Stimulated activated CD4-positive, alpha-beta T cell treated with anti-CD3 and anti-CD28 coated beads, TNF-alpha, amount 100 ng/mL, for 24 hours (primary cell): ENCODE measurements at places on chromosomes 2 and 18.

- no peak for DNase-seq
These were observed 33.4 kb upstream of the GAREM2 start for GRCh38 chr2:26139269-26140183.

GRCh38 chr2:204505488-204505887 is 39.8 kb upstream of the PARD3B start:
- DNase-seq: no peak

DNA sequence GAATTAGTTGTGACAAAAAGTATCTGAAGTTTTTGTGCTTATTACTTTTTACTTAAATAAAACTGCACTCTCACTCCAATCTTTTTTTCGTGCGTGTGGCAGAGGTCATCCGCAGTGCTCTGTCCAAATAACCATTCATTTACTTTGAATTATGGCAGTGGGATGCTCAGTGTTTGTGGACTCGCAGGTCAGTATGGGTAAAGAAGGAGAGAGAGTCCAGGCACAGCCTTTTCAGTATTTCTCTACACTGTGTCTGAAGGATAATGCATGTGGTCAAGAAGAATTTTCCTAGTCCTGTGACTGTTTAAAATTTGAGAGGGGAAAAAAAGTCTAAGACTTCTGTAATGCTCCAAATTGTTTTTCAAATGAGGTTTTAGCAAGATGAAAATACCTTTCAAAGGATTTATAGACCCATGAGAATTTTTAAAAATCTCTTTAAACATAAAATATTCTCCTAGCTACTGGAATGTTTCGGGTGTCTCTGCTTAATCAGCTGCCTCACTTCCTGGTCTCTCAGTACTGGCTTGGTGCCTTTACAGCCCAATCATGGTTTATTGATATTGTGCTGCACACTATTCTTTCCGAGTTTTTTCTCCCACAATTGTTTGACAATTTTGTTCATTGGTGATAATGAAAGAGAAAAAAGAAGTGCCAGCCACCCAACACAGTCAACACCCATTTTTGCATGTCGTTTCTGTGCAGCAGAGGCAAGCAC is 453.2 kb downstream of the PTPRM start:
- no peak for DNase-seq

DNA sequence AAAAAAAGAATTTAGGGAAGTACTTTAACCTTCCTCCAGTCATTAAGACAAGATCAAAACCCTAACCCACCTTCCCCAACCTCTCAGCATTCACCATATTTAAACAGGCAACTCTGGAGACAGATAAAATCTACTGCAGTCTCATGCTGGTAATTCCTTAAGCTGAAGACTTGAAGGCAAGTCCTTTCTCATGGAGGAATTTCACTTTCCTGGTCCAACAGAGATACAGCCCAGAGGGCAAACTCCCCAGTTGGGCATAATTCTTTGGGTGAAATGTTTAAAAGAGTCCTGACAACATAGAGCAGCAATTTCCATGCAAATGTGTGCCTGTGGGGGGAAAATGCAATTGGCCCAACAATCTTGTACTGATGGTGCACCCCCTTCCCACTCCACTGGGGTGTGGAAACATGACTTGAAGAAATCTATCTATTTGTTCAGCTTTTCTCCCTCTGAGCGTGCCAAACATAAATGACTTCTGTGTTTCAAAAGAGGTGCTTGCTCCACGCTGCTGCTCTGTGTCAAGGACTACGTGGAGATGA is 131.8 kb upstream of the HNRNPA3 start:
- DNase-seq: no peak

DNA sequence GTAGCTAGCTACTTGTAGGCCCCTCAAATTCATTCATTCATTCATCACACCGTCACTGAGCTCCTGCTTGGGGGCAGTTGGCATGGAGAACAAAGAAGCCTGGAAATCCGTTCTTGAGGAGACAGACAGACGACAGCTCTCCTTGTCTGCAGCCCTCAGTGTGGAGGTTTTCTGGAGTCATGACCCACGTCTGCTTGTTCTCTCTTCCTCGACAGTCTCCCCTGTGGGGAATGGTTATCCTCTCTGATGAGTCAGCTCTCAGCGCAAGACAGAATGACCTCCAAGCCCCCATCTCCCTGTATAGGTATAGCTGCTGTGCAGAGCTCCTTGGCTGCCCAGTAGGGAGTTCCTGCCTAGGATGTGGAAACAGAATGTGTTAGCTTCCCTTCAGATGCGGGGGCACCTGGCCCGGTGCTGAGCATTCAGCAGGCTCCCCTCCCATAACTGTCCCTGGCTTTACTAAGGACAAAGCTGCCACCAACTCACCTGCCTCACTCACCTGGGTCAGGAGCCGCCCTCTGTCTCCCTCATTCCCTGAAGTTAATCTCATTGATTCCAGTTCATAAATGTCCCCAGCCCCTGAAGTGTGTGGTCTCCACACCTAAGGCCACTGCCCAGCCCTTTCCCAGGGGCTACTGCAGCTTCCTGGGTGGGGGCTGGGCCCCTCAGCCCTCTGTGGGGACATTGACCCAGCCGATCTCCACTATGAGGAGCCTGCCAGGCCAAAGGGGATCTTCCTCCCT is 124.7 kb downstream of the ACKR3 start:
- no peak for DNase-seq

DNA sequence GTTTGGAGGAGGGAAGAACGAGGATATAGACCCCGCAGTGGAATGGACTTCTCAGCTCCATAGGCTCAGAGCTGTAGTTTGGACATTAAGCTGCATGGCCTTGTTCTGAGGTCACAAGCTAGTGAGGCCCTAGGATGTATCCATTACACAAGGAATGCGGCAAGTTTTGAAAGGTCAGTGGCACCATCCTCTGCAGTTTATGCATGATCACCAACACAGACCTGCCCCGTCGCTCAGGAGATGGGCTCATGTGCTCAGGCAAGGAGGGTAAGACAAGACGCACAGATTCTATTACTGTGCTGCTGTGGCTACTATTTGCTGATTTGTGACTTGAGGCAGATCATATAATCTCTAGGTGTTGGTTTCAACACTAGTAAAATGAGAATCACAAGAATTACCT is 110.9 kb downstream of the FAM161A start:
- no peak for DNase-seq

DNA sequence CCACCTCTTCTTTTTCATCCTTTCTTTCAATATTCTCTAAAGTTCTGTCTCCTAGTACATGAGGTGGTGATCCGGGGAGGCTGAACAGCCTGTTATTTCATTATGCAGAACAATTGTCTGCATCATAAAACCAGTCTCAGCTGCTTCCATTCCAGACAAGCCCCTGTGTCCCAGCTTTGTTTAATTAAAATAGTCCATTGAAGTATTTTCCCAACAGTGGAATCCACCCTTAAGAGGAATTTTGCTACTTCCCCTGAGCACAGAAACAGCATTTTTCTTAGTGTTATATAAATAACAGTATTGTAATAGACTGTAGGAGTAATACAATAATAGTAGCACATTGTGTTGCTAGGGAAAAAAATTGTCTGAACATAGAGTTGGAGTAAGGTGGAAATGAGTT is 395.4 kb upstream of the TCF4 start:
- no peak for DNase-seq

DNA sequence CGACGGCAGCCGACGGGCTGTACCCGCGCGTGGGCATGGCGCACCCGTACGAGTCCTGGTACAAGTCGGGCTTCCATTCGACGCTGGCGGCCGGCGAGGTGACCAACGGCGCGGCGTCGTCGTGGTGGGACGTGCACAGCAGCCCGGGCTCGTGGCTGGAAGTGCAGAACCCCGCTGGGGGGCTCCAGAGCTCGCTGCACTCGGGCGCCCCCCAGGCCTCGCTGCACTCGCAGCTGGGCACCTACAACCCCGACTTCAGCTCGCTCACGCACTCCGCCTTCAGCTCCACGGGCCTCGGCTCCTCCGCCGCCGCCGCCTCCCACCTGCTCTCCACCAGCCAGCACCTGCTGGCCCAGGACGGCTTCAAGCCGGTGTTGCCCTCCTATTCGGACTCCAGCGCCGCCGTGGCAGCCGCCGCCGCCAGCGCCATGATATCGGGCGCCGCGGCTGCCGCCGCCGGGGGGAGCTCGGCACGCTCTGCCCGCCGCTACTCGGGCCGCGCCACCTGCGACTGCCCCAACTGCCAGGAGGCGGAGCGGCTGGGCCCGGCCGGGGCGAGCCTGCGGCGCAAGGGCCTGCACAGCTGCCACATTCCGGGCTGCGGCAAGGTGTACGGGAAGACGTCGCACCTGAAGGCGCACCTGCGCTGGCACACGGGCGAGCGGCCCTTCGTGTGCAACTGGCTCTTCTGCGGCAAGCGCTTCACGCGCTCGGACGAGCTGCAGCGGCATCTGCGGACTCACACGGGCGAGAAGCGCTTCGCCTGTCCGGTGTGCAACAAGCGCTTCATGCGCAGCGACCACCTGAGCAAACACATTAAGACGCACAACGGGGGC is 2.0 kb downstream of the SP9 start:
- no peak for DNase-seq

GRCh38 chr2:149729586-149729985 is 142.0 kb upstream of the MMADHC start:
- DNase-seq: no peak

GRCh38 chr18:35397976-35398375 is 20.8 kb upstream of the ZNF396 start:
- no peak for DNase-seq

GRCh38 chr2:20391951-20392699 is 41.5 kb upstream of the PUM2 start:
- no peak for DNase-seq

GRCh38 chr2:19580830-19581229 is 222.4 kb upstream of the OSR1 start:
- DNase-seq: no peak

GRCh38 chr2:33784488-33784887 is 185.4 kb upstream of the FAM98A start:
- no peak for DNase-seq

GRCh38 chr2:12412898-12413305 is 303.8 kb upstream of the TRIB2 start:
- peak; percentile 3 for DNase-seq

GRCh38 chr2:155308367-155309009 is 610.0 kb downstream of the KCNJ3 start:
- no peak for DNase-seq

DNA sequence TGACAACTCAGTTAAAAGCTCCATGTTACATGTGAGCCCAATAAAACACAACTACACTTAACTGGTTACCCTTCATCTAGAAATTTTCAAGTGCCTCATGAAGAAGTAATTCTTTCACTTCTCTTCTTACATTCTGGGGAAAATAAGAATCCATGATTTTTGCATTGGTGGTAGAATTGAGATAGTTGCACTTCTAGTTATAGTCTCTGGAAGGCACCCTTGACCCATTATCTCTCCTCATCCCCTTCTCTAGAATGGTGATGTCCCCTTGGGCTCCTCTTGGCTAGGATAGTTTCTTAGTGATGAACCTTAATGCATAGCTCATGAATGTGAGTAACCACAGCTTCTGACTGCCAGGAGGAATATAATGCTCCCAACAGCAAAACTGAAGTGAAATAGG is 3.6 kb downstream of the LGALSL start:
- DNase-seq: no peak

GRCh38 chr2:38932586-38932985 is 42.9 kb downstream of the ARHGEF33 start:
- no peak for DNase-seq

DNA sequence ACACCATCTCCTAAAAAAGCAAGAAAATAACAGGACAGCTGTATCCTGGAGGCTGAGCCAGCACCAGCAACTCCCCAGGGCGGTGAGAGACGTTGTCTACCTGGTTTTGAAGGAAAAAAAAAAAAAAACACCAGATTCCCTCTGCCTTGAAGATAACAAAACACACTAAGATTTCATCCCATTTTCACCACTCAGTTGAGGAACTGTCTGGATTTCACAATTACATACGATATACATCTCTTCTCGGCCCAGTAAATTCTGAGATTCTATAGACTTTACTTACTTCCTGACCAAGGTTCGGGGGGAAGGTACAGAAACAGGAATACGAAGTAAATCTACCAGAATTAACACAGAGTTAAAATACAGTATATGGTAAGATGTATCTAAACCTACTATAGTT is 8.5 kb downstream of the ZNF516 start:
- no peak for DNase-seq

DNA sequence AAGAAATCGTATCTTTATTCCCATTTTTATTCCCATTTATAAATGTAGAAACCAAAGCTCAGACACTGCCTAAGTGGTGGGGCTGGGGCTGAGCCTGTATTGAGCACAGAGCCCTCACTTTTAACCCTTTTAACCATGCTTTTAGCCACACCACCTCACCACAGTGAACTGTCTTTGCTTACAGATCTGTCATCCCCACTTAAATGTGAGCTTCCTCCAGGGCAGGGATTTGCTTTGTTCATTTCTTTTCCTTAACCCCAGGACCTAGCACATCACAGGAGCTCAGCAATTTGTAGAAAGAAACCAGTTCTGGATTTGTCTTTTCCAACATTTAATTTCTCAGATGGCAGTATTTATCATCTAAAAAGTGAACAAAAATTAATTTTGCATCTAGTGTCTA is 2.2 kb downstream of the BOD1L2 start:
- DNase-seq: no peak

- no peak for DNase-seq
These were observed 58.7 kb upstream of the CDH19 start for GRCh38 chr18:66662632-66663031.

DNA sequence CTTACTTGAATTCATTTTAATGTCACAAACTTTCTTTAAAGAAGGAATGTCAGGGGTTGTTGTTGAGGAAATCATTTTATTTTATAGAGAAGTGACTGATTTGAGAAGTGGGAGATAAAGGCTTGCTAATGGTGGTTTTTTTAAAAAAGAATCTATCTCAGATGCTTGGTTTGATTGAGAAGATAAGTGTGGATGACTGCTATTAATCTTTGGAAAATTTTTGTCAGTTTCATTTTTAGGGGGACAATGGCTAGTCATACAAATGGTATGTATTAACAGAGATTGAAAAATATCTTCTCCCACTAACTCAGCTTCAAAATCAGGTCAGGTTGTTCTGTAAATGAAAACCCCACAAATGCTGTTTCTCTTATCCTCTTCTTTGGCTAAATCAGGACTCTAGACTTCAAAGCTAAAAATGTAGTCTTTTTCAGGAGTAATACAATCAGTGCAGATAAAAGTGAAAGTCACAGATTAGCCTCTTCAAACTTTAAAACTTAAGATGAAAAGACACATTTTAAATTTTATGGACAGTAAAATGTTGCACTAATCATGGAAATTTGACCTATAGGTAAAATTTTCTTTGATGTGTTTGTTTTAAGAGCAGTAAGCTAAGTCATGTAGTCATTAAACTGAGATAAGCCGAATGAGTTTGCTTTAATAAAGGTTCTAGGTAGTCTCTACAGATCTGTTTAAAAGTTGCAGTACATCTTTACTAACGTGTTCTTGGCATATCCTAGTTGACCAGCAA is 674.2 kb upstream of the VRK2 start:
- DNase-seq: no peak

DNA sequence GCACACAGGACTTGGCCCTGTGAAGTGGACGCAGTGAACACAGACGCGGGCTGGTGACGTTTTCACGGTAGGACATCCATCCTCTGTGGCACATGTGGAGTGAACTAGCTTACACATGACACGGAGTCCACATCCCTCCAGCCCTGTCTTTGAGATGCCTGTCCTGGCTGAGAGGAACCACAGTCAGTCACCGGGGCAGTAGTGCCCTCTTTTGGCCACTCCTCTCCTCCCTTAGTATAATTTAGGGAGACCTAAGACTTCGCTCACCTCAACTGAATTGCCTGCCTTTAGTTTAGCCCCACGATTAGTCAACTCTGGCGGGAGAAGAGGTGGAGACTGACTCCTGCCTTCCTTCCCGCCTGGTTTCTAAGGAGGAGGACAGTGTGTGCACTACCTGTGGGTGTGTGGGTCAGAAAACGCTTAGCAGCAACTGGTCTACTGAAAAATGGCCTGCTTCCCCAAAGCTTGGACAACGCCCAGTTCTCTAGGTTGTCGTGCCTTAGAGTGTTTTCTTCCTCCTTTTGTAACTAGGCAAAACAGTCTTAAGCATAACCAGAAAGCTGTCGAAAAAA is 70.6 kb downstream of the MBP start:
- no peak for DNase-seq
